ENCODE measurements at places on chromosomes 5 and 9. TPM values are rescaled to one million over a fixed set of nuclear protein-coding genes. Genes with fewer than 3 reads are reported as not detected.

SWI5 gene
- total RNA-seq = 48.0 TPM

FOXD4L4 gene
- total RNA-seq = 0.07 TPM

PCDHB13 gene
- 2.2 TPM for total RNA-seq

GRCh38 chr9:114655689-114656088 lies 1.9 kb downstream of the TEX53 start:
- peak; percentile 30 for DNase-seq

DNA sequence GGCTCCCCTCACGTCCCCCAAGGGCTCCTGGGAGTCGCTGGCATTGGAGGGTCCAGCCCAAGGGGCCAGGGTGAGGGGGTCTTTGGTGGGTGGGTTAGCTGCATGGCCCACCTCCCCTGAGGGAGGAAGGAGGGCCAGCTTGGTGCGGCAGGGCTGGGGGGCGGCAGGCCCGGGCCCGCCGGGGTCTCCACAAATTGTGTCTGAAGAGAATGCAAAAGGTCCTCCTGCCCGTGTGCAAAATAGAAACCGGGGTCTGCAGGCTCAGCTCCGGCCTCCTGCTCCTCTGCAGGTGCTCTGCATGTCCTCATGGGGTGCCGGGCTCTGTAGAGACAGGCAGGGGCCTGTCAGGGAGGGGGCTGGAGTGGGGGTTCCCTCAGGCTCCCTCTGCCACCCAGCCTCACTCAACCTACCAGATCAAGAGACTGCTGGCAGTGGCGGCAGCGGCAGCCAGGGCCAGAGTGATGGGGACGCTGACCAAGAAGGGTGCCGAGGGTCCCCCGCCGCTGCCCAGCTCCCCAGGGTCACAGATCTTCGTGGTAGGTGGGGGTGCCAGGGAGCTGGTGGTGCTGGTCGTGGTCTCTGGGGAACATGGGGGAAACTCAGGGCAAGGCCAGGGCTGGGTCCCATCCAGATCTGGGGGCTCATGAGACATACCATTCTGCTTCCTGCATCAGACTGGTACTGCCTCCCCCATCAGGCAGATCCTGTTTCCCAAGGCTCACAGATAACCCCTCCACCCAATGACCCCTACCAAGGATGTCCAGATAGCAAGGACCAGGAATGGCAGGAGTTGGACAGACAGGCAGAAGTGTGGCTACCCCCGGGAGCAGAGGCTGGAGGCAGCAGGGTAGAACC lies 29.2 kb upstream of the ENHO start:
- DNase-seq = no peak

DNA sequence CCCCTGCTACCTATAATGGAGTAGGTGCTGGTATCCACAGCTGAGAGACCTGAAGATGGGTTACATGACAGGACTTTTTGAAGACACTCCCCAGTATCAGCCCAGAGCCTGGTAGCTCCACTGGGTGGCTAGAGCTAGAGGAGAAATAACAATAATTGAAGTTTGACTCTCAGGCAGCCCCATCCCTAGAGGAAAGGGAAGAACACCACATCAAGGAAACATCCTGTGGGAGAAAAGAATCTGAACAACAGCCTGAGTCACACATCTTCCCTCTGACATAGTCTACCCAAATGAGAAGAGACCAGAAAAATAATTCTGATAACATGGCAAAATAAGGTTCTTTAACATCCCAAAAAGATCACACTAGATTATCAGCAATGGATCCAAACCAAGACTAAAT lies 432.1 kb downstream of the CDH18 start:
- no peak for DNase-seq

GRCh38 chr9:959914-960313 lies 16.5 kb upstream of the DMRT3 start:
- no peak for DNase-seq

DNA sequence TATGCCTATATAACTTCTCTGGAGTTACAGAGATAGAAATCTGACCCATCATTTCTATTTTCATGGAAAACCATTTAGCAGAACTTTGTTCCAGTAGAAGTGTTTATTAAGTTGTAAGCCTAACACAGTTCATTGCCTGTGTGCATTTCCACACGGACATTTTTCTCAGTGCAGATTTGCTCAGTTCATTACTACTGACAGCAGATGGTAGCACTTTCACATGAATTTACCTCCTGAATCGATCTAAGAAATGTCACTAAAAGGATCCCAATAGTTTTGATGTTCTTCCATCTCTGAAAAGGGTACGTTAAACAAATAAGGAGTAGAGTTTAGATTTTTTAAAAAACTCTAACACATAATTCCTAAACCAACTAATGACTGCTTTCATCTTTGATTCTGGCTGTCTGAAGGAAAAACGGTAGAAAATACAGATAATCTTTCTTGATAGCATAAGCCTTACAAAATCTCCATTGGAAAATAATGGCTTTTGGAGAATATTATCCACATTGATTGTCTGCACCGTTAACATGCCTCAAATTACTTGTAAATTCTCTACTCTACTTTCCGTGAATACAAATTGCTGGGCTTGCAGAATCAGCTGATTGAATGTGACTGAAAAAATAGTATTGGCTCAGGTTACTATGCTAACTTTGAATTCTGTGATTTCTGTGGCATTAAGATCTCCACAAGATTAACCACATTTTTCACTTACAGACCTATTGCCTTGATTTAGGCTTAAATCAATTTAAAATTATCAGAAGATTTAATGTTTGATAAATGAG lies 33.1 kb downstream of the RPS23 start:
- DNase-seq = no peak

DNA sequence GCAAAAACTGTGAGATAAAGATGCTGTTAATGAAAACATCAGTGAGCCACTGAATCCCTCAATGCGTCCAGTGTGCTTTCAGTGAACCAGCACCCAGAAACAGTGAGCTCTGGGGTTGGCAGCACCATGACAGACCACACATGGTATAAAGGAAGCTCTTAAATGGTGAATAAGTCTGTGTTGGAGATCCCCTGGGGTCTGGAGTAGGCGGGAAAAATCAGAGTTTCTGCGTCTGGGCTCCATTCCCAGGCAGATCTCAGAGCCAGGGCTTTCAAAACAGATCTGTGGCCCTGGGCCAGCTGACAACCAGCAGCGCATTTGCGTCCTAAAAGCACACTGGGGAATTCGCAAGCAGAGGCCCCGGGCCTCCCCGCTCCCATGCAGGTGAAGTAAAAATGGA lies 233.5 kb downstream of the FRMD3 start:
- DNase-seq = no peak

DNA sequence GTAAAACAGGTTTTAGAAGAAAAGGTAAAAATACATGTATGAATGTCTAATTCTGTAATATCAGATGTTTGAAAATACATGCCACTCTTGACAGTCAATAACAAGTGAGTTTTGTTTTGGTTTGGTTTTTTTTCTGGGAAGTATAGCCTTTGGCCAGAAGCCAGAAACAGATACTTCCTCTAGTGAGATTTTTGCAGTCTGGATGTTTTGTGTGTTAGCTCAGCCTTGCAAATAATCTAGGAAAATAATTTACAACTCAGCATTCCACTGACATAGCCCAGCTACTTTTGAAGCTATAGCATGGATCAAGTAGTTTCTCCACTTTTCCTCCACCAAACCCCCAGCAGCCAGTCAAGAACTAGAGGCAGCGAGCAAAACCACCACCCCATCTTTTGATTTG lies 56.7 kb downstream of the SLC1A1 start:
- DNase-seq = no peak

DNA sequence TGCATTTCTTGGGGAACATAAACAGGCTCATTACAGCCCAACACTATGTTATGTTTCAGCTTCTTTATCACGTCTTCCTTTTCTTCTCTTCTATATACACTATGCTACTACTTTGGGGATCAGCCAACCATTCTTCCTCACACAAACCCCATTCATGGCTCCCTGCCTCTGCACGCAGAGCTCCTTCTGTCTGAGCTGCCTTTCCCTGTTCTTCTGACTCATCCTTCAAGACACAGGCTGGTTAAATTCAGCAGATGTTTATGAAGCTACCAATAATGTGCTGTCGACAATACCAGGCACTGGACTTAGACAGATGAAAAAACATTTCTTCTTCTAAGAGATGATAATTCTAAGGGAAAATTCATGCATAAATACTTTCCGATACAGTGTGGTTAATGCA lies 102.5 kb upstream of the TXNDC8 start:
- no peak for DNase-seq

- DNase-seq = no peak
These were observed 395.7 kb upstream of the SEMA6A start for GRCh38 chr5:116970318-116970717.

DNA sequence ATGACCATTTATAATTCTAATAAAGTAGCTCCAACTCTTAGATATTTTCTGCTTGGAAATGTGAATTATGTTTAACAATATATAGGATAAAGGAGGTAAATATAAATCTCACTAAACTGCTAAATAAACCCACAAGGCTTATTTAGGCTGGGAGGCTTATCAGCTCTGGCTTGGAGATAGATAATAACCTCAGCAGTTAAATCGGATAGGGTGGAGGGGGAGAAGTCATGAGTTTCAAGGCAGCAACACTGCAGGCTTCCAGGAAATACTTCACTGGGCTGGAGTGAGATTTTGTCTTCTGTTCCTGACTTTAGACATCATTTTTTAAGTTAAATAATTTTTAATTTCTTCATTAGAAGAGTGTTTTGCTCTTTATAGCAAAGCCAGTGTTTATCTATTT lies 80.0 kb upstream of the ITGA2 start:
- DNase-seq = no peak
